ENCODE measurements at places on chromosomes 3 and 15.

DNA sequence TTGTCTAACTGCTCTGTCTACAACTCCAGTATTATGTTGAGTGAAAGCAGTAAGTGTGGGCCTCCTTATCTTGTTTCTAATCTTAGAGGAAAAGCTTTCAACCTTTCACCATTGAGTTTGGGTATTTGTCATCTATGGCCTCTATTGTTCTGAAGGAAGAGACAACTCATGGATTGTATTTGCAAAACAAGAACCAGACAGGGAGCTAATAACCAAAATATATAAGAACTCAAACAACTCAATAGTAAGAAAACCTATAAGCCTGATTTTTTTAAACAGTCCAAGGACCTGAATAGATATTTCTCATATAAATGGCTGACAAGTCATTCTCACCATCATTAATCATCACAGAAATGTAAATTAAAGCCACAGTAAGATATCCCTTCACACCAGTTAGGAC lies 113.0 kb downstream of the TAFA4 start:
- DNase-seq, result no peak

DNA sequence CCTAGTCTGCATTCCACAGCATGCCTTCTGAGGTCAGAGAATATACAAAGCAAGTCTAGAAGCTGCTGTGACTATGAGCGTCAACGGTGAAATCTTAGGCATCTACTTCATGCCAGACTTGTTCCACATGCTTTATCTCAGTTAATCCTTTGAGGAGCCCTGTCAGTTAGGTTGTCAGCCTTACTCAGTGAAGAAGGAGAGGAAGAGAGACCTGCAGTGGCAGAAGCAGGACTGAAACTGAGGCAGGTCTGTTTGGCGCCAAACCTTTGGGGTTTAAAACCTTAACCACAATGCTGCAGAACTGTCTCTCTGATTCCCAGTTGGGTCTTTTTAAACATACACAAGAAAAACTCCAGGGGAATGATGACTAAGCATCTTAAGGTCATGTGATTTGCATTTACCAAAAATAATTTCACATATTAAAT lies 139.0 kb upstream of the LIPC start:
- DNase-seq, result no peak

GRCh38 chr3:69823743-69824142 lies 84.5 kb downstream of the MITF start:
- no peak for DNase-seq

GRCh38 chr3:170953736-170954135 lies 45.3 kb upstream of the EIF5A2 start:
- no peak for DNase-seq

DNA sequence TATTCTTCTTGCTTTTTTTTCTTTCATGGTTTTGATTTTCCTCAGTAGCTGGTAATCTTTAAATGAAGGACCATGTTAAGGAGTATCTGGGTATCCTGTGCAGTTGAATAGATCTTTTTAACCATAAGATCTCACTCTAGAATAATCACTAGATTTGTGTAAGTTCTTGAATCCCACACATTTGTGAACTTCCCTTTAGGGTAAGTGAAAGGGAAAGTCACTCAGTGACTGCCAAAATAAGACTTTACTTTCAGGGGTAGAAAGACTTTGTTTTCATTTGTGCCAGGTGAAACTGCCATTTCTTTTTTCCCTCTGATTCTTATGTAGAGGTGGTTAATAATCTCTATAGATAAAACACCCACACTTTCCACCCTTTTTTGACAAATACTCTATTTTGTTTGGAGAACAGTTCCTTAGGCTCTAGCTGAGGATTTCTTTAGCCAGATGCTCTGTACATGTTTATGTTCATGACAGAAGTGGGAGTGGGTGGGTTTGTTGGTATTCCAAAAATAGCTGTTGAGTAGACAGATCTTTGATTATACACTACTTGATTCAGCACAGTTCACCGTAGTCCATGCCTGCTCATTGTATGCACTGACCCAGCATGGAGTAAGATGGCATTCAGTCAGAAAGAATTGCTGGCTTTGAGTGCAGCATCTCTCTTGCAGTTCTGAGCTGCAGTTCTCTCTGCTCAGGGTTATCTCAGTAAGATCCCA lies 28.5 kb downstream of the LRRC49 start:
- no peak for DNase-seq

DNA sequence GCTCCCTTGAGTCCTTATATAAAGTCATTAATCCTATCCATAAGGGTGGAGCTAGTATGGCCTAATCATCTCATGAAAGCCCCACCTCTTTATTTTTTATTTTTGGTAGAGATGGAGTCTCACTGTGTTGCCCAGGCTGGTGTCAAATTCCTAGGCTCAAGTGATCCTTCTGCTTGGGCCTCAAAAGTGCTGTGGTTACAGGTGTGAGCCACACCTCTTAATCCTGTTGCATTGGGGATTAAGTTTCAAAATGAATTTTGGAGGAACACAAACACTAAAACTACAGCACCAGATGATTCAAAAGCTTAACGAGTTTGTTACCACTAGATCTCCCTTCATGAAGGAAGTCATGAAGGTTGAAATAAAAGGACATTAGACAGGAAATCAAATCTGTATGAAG lies 27.7 kb downstream of the RAB7A start:
- DNase-seq, result no peak

GRCh38 chr15:23910030-23910429 lies 222.9 kb upstream of the NDN start:
- DNase-seq, result no peak

DNA sequence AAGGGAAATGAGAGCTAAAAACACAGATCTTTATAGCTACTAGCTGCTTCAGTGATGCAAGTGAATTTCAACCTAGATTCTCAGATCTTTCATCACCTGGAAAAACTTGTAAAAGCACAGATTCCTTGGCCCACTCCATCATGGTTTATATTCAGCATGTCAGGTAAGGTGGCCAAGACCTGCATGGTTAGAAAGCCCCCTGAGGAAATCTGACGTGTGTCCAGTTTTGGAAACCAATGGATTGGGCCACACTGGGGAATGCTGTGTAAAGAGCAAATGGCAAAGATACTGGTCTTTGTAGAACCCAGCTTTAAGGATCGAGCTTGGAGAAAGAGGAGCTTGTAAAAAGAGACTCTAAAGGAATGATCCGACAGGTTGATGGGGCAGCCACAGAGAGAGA lies 397.0 kb upstream of the ARRDC4 start:
- no peak for DNase-seq

- DNase-seq, result no peak
These were observed 203.1 kb upstream of the WNT5A start for GRCh38 chr3:55690177-55690576.
